ENCODE measurements at places on chromosomes 3 and 15.

DNA sequence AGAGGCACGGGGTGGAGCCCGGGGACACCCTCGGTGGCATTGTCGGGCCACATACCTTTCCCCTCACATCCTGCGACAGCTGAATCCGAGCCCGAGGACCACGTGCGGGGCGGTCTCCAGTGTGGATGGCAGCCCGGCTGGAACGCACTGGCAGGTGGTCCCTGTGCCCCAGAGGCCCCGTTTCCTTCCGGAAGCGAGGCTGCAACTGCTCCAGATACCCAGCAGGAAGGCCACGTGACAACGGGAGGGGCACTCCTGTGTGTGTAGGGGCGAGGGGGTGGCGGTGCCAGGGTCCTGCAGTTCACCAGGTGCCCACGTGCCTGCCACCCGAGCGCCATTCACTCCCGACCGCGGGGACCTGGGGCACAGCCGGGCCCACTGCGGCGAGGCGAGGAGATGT lies 44.1 kb downstream of the APH1B start:
- DNase-seq: no peak

DNA sequence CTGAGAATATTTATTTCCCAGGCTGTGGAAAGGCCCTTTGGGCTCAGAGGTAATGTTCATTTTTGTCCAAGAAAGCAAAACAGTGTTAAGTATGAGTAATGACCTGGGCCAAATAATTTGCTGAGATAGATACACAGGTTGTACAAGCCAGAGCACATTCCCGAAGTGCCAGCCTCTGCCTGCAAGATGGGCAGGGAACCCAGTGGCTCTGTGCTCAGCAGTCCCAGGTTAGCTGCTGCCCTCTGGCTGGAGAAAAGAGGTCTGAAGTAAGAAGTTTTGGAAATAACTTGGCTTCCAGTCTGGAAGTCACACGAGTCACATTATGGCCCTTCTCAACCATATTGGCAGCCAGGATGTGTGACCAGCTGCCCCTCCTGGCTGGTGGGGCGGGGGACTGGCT lies 20.2 kb downstream of the MYZAP start:
- DNase-seq: peak; percentile 17

DNA sequence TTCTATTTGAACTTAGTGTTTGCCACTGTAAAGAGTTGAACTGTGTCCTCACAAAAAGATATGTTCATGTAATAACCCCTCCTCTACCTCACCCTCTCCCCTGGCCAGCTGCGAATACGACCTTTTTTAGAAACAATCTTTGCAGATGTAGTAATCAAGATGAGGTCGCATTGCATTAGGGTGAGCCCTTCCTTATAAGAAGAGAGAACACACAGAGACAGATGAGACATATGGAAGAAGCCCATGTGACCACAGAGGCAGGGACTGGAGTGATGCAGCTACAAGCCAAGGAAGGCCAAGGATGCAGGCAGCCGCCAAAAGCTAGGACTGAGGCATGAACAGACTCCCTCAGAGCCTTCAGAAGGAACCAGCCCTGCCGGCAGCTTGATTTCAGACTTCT lies 27.6 kb downstream of the GPR176 start:
- no peak for DNase-seq

GRCh38 chr3:172089250-172089649 lies 49.9 kb downstream of the FNDC3B start:
- DNase-seq: no peak

- DNase-seq: peak; percentile 84
Measured at GRCh38 chr15:48221885-48222284, 15.8 kb downstream of the SLC12A1 start.

- DNase-seq: no peak
Measured at GRCh38 chr15:92033723-92034122, 180.2 kb downstream of the SLCO3A1 start.

- DNase-seq: peak; percentile 13
Measured at GRCh38 chr3:102529452-102529851, 94.6 kb downstream of the ZPLD1 start.

GRCh38 chr3:129336093-129336706 lies 57.5 kb downstream of the HMCES start:
- DNase-seq: no peak

DNA sequence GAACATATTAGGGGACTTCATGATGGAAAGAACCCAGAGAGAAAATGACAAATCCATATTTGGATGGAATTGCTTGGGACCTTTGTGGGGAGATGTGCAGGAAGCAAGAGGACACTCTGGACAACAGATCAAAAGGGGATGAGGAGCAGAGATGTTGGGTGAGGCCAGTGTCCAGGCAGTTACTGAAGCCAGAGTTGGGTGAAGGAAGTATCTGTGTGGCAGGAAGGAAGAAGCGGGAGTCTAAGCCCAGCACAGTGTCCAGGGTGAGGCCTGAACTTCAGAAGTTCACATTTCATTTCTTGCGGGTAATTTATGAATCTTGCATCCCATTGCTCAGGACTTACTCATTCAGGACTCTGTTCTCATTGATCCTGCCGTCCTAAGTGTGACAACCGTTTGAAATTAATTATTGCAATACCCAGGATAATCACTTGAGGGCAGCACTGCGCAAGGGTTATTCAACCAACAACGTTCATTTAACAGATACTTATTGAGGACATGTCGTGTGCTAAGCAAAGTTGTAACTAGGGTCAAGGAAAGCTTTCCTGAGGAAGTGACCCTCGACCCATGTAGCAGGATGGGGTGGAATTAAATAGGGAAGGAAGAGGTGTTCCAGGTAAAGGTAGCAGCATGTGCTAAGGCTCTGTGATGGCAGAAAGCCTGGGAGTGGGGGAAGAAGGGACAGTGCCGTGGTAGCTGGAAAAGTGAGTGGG lies 61.3 kb upstream of the CMTM8 start:
- DNase-seq: peak; percentile 47

GRCh38 chr3:50314342-50314741 lies 8.2 kb downstream of the HYAL2 start:
- no peak for DNase-seq

GRCh38 chr3:9109568-9109914 lies 139.9 kb downstream of the SRGAP3 start:
- no peak for DNase-seq

- DNase-seq: no peak
Measured at GRCh38 chr15:100284701-100285100, 57.1 kb downstream of the ADAMTS17 start.
